ENCODE measurements at places on chromosomes 3 and 15. TPM values are rescaled to one million over a fixed set of nuclear protein-coding genes. Genes with fewer than 3 reads are reported as not detected.

TMEM212 gene
- not detected for total RNA-seq

CNTN6 gene
- total RNA-seq: not detected

MESP2 gene
- not detected for total RNA-seq

DNA sequence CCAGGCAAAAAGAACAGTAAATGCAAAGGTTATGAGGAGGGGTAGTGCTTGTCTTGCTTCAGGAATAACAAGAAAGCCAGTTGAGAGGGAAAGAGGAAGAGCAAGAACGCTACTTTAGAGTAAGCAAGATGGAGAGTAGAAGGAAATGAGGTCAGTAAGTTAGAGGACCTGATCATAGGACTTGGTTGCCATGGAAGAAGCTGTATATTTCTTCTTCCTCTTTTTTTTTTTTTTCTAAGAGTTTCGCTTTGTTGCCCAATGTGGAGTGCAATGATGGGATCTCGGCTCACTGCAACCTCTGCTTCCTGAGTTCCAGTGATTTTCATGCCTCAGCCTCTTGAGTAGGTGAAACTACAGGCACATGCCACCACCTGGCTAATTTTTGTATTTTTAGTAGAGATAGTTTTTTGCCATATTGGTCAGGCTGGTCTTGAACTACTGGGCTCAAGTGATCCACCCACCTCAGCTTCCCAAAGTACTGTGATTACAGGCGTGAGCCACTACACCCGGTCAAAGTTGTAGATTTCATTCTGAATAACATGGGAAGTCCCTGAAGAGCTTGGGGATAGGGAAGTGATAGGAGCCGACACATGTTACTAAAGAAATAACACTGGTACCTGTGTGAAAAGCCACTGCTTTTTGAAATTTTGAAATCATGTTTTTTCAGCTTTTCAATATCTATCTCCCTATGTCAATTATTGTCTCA is 527.9 kb upstream of the NAALADL2 start:
- H3K4me1 ChIP-seq: no peaks in the 10 kb centered on the region
- H3K27me3 ChIP-seq: no peaks in the 10 kb centered on the region
- no peak for DNase-seq
- H3K4me3 ChIP-seq: no peak overlapping the region

PLXND1 gene
- 10.7 TPM for total RNA-seq

DNA sequence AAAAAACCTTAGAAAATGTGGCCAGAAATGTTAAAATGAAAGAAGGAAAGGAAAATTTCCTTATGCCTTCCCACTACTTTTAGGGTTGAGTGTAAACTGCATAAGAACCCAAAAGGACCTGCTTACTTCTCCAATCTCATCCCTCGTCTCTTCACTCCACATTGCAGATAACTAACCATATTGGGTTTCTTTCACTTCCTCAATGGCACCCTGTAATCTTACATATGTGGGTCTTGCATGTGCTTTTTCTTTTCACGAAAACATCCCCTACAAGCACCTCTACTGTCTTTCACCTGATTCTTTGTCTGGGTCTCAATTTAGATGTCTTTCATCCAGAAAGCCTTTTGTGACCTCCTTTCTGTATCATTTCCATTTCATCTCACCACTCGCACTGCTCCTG is 23.1 kb downstream of the EOMES start:
- no peak overlapping the region for H3K4me3 ChIP-seq
- no peaks in the 10 kb centered on the region for H3K4me1 ChIP-seq
- H3K27me3 ChIP-seq: no peaks in the 10 kb centered on the region
- no peak for DNase-seq

DNA sequence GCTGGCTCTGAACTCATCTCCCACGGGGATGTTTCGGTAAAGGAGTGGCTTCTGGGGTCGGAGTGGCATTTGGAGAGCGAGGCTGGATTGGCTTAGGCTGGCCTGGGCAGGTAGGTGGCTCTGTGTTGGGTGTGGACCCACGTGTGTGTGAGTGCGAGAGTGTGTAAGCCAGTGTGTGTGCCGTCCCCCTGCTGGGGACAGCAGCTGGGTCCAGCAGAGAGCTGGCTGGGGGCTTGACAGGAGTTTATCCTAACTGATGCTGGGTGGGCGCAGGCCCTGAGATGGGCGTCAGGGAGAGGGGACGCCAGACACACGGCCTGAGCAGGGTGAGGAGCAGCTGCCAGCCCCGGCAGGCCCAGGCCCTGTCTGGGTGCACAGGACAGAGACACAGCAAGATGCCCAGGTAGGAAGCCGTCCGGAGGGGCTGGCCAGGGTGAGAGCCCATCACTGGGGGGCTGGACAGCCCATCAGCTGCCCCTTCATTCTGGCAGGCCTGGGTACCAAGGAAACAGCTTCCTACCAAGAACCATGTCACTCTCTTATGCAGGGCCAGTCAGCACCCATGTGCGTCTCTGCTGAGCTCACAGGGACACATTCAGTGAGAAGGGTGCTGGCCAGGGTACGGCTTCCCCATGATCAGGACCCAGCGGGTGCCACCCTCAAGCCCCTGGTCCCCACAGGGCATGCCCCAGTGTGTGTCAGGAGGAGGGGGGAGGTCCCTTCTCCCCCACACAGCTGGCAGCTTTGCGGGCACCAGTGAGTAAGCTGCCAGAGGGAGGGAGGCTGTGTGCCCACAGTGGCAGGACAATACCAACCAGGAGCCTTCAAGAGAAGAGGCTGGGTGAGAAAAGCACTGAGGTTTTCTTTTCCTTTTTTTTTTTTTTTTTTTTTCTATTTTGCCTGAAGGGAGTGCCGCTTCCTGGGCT is 1.1 kb downstream of the PAK6 start:
- H3K4me3 ChIP-seq: no peak overlapping the region
- H3K36me3 ChIP-seq: no peaks in the 10 kb centered on the region
- no peak overlapping the region for H3K27ac ChIP-seq
- peaks cover 7% of the 10 kb centered on the region for H3K4me1 ChIP-seq
- H3K27me3 ChIP-seq: peaks cover 18% of the 10 kb centered on the region

DNA sequence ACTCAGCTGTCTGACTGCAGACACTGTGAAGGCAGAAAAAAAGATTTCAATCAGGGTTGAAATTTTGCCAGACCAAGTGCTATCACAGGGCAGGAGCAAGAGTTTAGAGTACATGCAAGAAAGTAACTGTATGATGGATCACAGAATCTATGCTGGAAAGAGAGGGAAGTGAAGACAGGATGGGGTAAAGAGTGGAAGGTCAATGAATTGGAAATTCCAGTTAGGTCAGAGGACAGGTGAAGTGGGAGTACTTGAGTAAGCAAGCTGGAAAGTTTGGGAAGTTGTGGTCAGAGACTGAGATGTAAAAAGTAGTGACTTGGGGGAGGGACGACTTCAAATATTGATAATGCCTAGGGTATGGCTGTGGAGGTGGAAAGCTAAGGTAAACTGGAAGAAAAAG is 7.2 kb downstream of the SPG11 start:
- peaks cover 49% of the 10 kb centered on the region for H3K36me3 ChIP-seq
- no peak overlapping the region for H3K4me3 ChIP-seq
- no peaks in the 10 kb centered on the region for H3K27me3 ChIP-seq
- DNase-seq: no peak
- H3K4me1 ChIP-seq: peaks cover 35% of the 10 kb centered on the region

RAB7A gene
- 322 TPM for total RNA-seq

DNA sequence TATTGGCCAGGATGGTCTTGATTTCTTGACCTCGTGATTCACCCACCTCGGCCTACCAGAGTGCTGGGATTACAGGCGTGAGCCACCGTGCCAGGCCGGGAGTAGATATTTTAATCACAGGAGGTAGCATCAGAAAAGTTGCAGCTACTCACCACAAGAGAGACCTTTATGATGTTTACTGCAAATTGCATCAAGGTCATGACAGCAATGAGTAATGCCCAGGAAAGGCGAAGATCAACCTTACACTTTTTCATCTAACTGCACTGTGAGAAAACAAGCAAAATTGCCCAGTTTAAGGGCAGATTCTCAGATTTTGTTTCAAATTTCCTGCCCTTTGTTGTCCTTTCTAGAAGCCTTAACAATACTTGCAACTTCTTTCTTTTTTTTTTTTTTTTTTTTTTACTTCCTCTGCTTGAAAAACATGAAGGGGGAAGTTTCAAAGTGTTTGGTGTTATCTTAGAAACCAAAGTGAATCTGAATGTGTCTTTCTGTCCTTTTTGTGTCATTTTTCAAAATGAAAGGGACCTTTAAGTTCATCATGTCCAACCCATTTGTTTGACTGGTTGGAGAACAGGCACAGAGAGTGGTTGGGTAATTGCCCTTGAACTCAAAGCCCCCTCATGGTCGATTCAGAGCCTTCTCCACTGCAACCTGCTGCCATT is 25.0 kb downstream of the TGFBR2 start:
- no peaks in the 10 kb centered on the region for H3K27me3 ChIP-seq
- H3K27ac ChIP-seq: peak overlapping the region; percentile 98
- peaks cover 75% of the 10 kb centered on the region for H3K36me3 ChIP-seq

NR1I2 gene
- total RNA-seq: 0.70 TPM

- H3K4me1 ChIP-seq: peaks cover 12% of the 10 kb centered on the region
- H3K36me3 ChIP-seq: peaks cover 21% of the 10 kb centered on the region
Measured at GRCh38 chr3:188507244-188507720, 353.3 kb downstream of the LPP start.

DGKG gene
- total RNA-seq: 0.18 TPM

GRCh38 chr15:99931703-99932603 is 198.7 kb upstream of the LYSMD4 start:
- H3K27me3 ChIP-seq: peaks cover 2% of the 10 kb centered on the region
- H3K4me1 ChIP-seq: peaks cover 3% of the 10 kb centered on the region
- no peaks in the 10 kb centered on the region for H3K36me3 ChIP-seq
- H3K4me3 ChIP-seq: no peak overlapping the region
- no peak for DNase-seq

MAP6D1 gene
- total RNA-seq: 4.3 TPM

DNA sequence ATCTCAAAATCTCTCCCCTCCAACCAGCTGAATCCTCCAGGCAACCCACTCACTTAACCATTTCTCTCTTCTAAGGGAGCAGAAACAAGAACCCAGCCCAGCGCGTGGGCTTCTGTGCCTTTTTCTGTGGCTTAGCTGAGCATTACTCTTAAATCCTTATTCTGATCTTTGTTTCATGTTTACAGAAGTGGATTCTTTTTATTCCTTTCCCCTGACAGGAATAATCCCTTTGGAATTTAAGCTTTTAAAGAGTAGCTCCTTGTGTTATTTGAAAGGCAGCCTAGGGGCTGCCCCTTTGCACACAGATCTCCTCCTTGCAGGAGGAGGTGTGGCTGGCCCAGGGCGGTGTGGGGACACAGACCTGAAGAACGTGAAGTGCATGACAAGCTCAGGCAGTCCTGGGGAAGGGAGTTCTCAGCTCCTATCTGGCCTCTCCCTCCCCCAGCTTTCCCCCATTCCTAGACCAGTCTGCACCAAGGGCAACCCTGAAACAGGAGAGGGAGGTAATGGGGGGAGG is 77.1 kb upstream of the UBE2E1 start:
- DNase-seq: no peak
- H3K4me1 ChIP-seq: peaks cover 8% of the 10 kb centered on the region
- no peaks in the 10 kb centered on the region for H3K27me3 ChIP-seq
- H3K27ac ChIP-seq: no peak overlapping the region
- H3K4me3 ChIP-seq: no peak overlapping the region
- no peaks in the 10 kb centered on the region for H3K36me3 ChIP-seq

PLA1A gene
- not detected for total RNA-seq

- H3K4me3 ChIP-seq: peak overlapping the region; percentile 76
- peaks cover 56% of the 10 kb centered on the region for H3K4me1 ChIP-seq
- DNase-seq: peak; percentile 23
Measured at GRCh38 chr3:12966847-12967605, 106.2 kb downstream of the IQSEC1 start.

GRCh38 chr3:195904368-195904767 is 4.0 kb downstream of the TNK2 start:
- H3K4me1 ChIP-seq: peaks cover 74% of the 10 kb centered on the region
- H3K36me3 ChIP-seq: peaks cover 11% of the 10 kb centered on the region
- no peak overlapping the region for H3K27ac ChIP-seq
- no peak overlapping the region for H3K4me3 ChIP-seq
- no peaks in the 10 kb centered on the region for H3K27me3 ChIP-seq

MNS1 gene
- total RNA-seq: 0.95 TPM

DNA sequence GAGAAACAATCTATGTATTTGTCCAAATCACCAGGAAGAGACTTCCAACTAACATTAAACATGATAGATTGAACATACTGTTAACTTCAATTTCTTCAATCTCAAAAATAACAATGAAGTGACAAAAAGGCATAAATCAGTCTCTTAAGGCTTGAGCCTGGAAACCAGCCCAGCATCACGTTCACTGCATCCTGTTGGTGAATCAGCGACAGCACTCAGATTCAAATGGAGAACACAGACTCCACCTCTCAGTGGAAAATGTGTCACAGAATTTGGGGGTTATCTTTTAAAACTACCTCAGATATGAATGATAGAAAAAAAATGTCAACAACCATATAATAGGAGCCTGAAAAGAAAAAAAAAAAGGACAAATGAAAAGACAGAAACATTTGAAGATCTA is 212.0 kb downstream of the MINAR1 start:
- DNase-seq: peak; percentile 73
- H3K36me3 ChIP-seq: no peaks in the 10 kb centered on the region
- peaks cover 13% of the 10 kb centered on the region for H3K27me3 ChIP-seq
- peaks cover 8% of the 10 kb centered on the region for H3K4me1 ChIP-seq

SLC28A1 gene
- not detected for total RNA-seq

All from activated CD8-positive, alpha-beta T cell treated with anti-CD3 and anti-CD28 coated beads for 36 hours (primary cell).